ENCODE measurements at places on chromosomes 1 and 21. TPM values are rescaled to one million over a fixed set of nuclear protein-coding genes. Genes with fewer than 3 reads are reported as not detected.

The RLF gene
- total RNA-seq, result 23.3 TPM

The ITLN1 gene
- total RNA-seq, result not detected

The NR1I3 gene
- total RNA-seq, result not detected

The RNF2 gene
- 26.3 TPM for total RNA-seq

The STUM gene
- not detected for total RNA-seq

The DCST1 gene
- not detected for total RNA-seq

The PDIK1L gene
- 4.5 TPM for total RNA-seq

The PGBD5 gene
- total RNA-seq, result under 0.01 TPM

The TMEM61 gene
- total RNA-seq, result not detected

The LCE2C gene
- total RNA-seq, result not detected

The SERTAD4 gene
- total RNA-seq, result 1.3 TPM

The BEND5 gene
- total RNA-seq, result not detected

The INAVA gene
- not detected for total RNA-seq

The HSD3B1 gene
- not detected for total RNA-seq

The CLDN17 gene
- not detected for total RNA-seq

The E2F2 gene
- total RNA-seq, result 2.0 TPM

The TLR5 gene
- total RNA-seq, result 0.32 TPM

The COL11A1 gene
- total RNA-seq, result 2.3 TPM

The GUK1 gene
- total RNA-seq, result 450 TPM

The ELF3 gene
- total RNA-seq, result 0.32 TPM

The OR2T29 gene
- total RNA-seq, result not detected

The RGS7 gene
- not detected for total RNA-seq

The AMY1B gene
- not detected for total RNA-seq

The TXNIP gene
- 19.5 TPM for total RNA-seq

The CCDC185 gene
- not detected for total RNA-seq

The FOXD2 gene
- total RNA-seq, result not detected

The FTCD gene
- not detected for total RNA-seq

The RXFP4 gene
- total RNA-seq, result not detected

The IKBKE gene
- 19.0 TPM for total RNA-seq

The THAP3 gene
- total RNA-seq, result 15.3 TPM

The TRIM62 gene
- 1.9 TPM for total RNA-seq

The TSPAN1 gene
- 2.0 TPM for total RNA-seq

The S100A16 gene
- 470 TPM for total RNA-seq

The S100A7 gene
- not detected for total RNA-seq

The RYR2 gene
- not detected for total RNA-seq

The LSM10 gene
- 11.1 TPM for total RNA-seq

The FAM131C gene
- not detected for total RNA-seq

The PRKAB2 gene
- 5.8 TPM for total RNA-seq

The FGR gene
- not detected for total RNA-seq

The AMY2A gene
- not detected for total RNA-seq

The CTBS gene
- total RNA-seq, result 6.5 TPM

The HOOK1 gene
- not detected for total RNA-seq

The BSND gene
- total RNA-seq, result not detected

The FOXJ3 gene
- total RNA-seq, result 15.0 TPM

The TSPEAR gene
- total RNA-seq, result not detected

The CEP350 gene
- total RNA-seq, result 41.6 TPM

The HCRTR1 gene
- total RNA-seq, result under 0.01 TPM

The KHDRBS1 gene
- 68.2 TPM for total RNA-seq

The LCE1C gene
- not detected for total RNA-seq

The SLC1A7 gene
- not detected for total RNA-seq

The CASQ1 gene
- total RNA-seq, result not detected

The GNG4 gene
- not detected for total RNA-seq

The GCSAML gene
- not detected for total RNA-seq

The CHIA gene
- not detected for total RNA-seq

The TRAF5 gene
- total RNA-seq, result 6.2 TPM
